ENCODE measurements at places on chromosomes 16 and 17. TPM values are rescaled to one million over a fixed set of nuclear protein-coding genes. Genes with fewer than 3 reads are reported as not detected.

The CCDC78 gene
- 1.4 TPM for total RNA-seq

The TBC1D3L gene
- total RNA-seq: 3.0 TPM

The APRT gene
- total RNA-seq: 33.7 TPM

The TMC8 gene
- total RNA-seq: 3.2 TPM

The C16orf86 gene
- 3.4 TPM for total RNA-seq

The TEKT5 gene
- 1.0 TPM for total RNA-seq

The TMEM98 gene
- total RNA-seq: 47.8 TPM

The EVPLL gene
- 3.5 TPM for total RNA-seq

The KAT2A gene
- 19.9 TPM for total RNA-seq

The VTN gene
- 1.0 TPM for total RNA-seq

The CHRNE gene
- 3.8 TPM for total RNA-seq

The TLCD2 gene
- total RNA-seq: 4.3 TPM

The ITGAD gene
- total RNA-seq: not detected

The ANKRD40CL gene
- total RNA-seq: not detected

The TAT gene
- total RNA-seq: not detected

The TPSB2 gene
- 5.8 TPM for total RNA-seq

The B3GNT9 gene
- 25.2 TPM for total RNA-seq

The ZNF19 gene
- 2.6 TPM for total RNA-seq

The CLEC18A gene
- total RNA-seq: 0.62 TPM

The SLC5A2 gene
- total RNA-seq: not detected

The PIRT gene
- total RNA-seq: 0.82 TPM

The RFFL gene
- total RNA-seq: 31.6 TPM

The P2RX1 gene
- 2.3 TPM for total RNA-seq

The QPRT gene
- total RNA-seq: 24.9 TPM

The DUSP14 gene
- 16.3 TPM for total RNA-seq

The LGALS9B gene
- total RNA-seq: 4.7 TPM

The AURKB gene
- 21.0 TPM for total RNA-seq

The LPCAT2 gene
- total RNA-seq: 27.0 TPM

The MYH2 gene
- 1,036 TPM for total RNA-seq

The SLC5A11 gene
- not detected for total RNA-seq

The ADAD2 gene
- 0.31 TPM for total RNA-seq

The KCNAB3 gene
- total RNA-seq: 0.82 TPM

The CCDC47 gene
- total RNA-seq: 102 TPM

The MT1A gene
- total RNA-seq: not detected

The ASGR1 gene
- total RNA-seq: 0.21 TPM

The ZG16B gene
- total RNA-seq: 1,549 TPM

The BCO1 gene
- 0.10 TPM for total RNA-seq

The CCL17 gene
- total RNA-seq: not detected

The CYBC1 gene
- 36.6 TPM for total RNA-seq

The ZNHIT3 gene
- total RNA-seq: 23.1 TPM

The TBC1D3H gene
- 2.8 TPM for total RNA-seq

The STARD3 gene
- 15.2 TPM for total RNA-seq

The DNAH9 gene
- 1.3 TPM for total RNA-seq

The KRT24 gene
- total RNA-seq: 0.31 TPM

The MEAK7 gene
- 15.6 TPM for total RNA-seq

Measured in tongue (tissue), 3 donors.